ENCODE measurements at places on chromosomes 16 and 17.

DNA sequence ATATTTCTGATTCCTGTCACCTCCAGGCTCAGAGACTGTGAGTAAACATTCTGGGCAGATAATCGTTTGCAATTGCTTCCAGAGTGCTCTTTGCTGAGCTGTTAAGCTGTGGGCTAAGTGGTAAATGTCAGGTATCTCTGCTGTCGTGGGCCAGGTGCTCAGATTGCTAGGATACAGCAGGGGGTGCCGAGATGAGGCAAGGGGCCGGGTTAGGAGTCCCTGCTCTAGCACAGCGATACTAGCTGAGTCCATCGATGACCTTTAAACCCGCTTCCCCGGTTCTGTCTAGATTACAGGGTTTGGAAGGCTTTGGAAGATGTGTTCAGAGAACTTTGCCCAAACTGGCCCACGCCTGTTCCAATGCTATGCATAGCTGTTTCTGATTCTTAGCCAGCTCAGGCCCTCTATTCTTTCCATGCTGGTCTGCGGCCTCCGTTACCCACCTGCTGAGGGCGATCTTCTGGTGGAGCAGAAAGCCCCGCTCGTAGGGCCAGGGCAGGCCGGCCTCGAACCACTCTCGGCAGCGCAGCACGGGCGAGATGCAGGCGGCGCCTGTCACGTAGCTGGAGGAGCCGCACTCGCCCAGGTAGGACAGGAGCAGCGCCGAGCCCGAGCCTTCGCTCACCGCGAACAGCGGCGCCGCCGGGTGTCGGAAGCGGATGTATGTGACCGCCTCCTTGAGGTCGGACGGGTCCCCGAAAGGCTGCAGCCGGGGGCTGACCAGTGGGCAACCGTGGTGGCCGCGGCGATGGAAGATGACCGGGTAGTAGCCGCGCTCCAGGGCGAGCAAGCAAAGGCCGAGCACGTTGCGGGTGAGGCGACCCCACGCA, 979 bp downstream of the ABHD15 start:
- peak; percentile 51 for DNase-seq

DNA sequence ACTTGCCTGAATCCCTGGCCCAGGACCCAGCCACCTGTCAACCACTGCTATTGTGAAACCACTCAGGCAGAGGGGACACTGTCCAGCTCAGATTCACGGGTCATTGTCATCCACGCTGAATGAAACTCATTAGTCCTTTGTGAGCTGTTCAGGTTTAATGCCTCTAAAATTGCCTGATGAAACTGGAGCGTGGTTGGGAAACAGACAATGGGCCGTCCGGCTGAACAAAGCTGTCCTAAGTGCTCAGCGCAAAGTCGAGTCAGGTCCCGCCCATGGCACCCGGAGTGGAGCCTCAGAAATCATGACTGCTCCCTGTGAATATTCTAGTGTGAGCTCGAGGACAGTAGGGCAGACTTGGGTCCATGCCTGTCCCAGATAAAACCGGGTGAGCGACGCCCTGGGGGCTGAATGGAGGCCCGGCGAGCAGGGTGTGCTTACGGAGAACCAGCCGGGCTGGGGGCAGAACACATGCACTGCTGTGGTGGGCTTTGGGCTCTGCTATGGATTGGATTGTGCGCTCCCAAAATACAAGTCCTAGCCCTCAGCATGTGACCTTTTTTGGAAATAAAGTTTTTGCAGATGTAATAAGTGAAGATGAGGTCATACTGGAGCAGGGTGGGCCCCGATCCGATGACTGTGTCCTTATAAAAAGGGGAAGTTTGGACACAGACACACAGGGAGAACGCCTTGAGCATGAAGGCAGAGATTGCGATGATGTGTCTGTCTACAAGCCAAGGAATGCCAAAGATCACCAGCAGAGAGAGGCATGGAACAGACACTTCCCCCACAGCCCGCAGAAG, 12.9 kb upstream of the CMIP start:
- DNase-seq = no peak

GRCh38 chr16:88839026-88839529, 17.7 kb downstream of the GALNS start:
- no peak for DNase-seq

DNA sequence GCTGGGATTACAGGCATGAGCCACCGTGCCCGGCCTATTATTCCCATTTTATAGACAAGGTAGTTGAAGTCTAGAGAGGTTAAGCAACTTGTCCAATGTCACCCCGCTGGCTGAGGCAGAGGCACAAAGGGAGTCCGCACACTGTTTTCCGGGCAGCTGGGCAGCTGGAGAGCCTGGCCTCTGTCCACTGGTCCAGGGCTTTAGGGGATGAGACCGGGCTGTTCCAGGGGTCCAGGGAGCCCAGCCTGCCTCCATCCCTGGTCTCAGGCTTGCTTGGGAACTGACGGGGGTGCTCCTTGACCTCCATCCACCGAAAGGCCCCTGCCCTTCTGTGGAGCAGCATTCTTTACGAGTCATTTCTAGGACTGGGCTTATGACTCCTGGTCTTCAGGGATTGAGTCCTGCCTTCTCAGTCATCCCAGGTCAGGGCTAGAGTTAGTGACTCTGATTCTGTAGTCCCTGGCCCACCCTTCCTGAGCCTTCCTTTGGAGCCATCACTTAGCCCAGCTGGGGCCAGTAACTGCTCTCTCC, 37.5 kb downstream of the SOCS3 start:
- no peak for DNase-seq

DNA sequence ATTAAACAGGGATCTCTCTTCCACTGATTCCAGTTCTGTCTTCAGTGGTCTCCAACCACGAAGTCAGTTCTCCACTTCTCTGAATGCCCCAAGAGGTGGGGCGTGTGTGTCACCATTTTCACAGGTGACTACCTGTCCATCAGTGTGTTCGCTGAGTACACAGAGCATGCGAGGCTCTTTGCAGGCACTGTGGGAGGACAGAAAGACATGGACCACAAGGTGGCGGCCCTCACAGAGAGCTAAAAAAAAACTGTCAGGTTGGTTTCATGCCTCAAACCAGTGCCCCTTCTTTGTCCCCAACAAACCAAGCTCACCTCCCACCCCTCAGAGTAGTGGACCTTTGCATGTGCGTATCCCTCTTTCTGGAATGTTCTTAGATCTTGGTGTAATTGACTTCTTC, 13.8 kb downstream of the EMP2 start:
- no peak for DNase-seq

DNA sequence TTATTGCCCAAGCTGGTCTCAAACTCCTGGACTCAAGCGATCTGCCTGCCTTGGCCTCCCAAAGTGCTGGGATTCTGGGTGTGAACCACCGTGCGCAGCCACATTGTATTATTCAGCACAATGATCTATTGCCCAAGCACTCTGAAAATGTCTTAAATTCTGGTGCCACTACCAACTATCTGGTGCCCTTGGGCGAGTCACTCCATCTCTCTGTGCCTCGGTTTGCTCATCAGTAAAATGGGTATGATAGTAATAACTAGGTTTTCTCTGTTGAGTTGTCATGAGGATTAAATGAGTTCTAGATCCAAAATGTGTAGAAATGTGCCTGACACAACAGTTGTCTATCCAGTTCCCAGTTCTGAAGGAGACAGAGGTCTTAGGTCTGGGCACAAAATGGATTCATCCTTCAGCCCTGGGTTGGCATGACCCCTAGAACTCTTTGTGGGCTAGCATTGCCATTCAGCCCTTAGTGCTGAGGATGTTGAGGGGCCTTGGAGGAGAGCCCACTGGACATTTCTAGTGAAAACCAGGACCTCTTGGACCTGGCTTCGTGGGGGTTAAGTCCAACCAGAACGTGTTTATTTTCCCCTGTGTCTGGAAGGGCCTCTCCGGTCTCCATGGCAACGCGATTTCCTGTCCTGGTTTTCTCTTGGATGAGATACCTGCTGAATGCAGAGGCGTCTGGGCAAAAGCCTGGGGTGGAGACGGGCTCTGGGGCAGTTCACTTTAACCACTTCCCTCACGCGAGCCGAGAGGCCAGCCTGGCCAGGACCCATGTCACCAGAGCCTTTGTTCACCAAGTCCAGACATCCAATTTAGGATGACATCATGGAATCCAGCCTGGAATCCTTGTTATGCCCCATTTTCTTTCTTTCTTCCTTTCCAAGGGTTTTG, 43.7 kb upstream of the TNRC6A start:
- DNase-seq = no peak

All from NCI-H187 (cell line).